ENCODE measurements at places on chromosomes 11 and 22. TPM values are rescaled to one million over a fixed set of nuclear protein-coding genes. Genes with fewer than 3 reads are reported as not detected.
A peak's percentile ranks its signal among the peaks of the same experiment; 100 is the strongest.

- DNase-seq: peak; percentile 69
These were observed 73.8 kb downstream of the FAM76B start for GRCh38 chr11:95715777-95716241.

GRCh38 chr22:42644422-42645340 is 4.3 kb upstream of the ATP5MGL start:
- DNase-seq: no peak

- DNase-seq: no peak
These were observed 4.0 kb upstream of the OR56A3 start for GRCh38 chr11:5937868-5938602.

The TMEM45B gene
- total RNA-seq: 2.5 TPM

DNA sequence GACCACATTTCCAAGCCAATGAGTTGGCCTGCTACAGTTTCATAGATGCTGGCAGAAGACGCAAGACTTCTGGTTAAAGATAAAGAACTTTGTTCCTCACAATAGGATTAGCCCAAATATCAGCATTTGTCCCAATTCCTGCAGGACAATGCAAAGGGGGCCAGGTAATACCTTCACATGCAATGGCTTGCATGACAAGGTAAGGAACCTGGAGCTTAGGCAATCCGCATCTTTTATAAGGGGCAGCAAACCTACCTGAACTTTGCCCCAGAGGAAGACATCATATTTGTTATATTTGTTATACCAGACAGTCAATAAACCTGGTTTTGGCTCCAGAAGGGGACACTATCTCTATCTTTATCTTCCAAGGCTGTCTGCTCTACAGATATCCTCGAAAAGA is 5.3 kb downstream of the P2RY6 start:
- no peak for DNase-seq

Data from activated T-cell treated with anti-CD3 and anti-CD28 coated beads, Interleukin-2, amount 50 U/mL, for 72 hours (primary cell).